Stimulated activated CD8-positive, alpha-beta memory T cell treated with anti-CD3 and anti-CD28 coated beads, Interleukin-7, amount 100 ng/mL, for 1 hour (primary cell): ENCODE measurements at places on chromosomes 2 and 18.

- DNase-seq = no peak
These were observed 95.7 kb downstream of the BIRC6 start for GRCh38 chr2:32452338-32453064.

GRCh38 chr18:79983253-79983652, 5.1 kb downstream of the TXNL4A start:
- no peak for DNase-seq

- no peak for DNase-seq
These were observed 59.8 kb upstream of the LGALSL start for GRCh38 chr2:64394153-64394552.

DNA sequence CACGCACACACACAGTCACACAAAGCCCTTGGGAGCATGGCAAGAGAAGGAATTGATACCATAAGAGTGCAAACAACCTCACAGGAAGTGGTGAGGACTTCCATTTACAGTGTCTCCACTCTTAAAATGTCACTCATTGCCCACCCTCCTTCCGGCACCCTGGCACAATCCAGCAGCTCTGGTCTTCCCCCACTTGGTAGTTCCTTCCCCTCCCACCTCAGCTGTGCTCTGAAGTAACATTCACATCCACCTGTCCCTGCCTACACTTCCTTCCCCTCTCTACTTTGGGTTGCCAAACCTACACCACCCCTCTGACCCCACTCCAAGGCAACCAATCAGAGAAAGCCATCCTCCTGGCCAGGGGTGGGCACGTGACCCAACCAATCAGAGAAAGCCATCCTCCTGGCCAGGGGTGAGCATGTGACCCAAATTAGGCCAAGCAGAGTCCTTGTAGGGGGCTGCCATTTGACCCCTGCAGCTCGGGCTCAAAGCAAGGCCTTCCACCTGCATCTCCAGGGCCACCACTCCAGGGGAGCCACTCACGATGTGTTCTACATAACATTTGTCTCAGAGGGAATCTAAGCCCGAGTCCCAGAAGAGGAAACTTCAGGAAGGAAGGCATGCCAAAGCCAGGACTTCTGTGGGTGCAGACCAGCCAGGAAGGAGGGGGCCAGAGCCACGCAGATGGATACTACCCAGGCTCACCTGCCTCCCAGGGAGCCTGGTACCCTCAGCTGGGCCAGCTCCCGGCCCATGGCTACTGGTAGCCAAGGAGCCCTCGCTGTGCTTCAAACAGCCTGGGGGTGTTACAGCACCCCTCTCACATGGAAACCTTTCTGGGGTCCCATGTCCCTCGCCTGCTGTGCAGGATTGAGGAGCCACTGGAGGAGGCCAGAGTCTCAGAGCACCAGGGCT, 21.2 kb downstream of the CYP26B1 start:
- no peak for DNase-seq

DNA sequence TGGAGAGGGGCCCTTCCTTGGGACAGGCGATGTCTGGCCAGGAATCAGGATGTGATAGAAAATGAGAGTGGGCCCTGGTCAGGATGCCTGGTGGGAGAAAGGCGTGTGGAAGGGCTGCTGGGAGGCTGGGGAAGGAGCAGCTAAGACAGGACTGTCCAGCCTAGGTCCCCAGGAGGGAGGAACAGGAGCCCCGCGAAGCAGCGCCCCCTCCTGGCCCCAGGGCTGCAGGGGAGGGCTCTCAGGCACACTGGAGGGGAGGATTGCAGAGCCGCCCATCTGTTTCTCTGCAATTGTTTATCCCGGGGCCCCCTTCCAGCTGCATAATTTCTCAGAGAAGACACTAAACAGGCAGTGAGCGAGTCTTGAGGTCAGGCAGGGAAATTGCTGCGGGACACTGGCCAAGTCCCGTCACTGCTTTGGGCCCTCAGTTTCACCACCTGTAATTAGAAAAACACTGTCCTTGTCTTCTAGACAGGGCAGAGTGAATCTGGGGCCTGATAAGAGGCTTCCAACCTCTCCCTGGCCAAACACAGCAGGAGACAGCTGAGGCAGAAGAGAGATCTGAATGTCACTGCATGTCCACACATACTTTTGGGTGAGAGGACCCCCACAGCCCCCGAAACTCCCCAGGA, 3.9 kb upstream of the NPPC start:
- DNase-seq = no peak

- DNase-seq = no peak
These were observed 69.4 kb downstream of the RHOB start for GRCh38 chr2:20516291-20516645.

GRCh38 chr2:118388771-118389170, 300.5 kb downstream of the INSIG2 start:
- no peak for DNase-seq

DNA sequence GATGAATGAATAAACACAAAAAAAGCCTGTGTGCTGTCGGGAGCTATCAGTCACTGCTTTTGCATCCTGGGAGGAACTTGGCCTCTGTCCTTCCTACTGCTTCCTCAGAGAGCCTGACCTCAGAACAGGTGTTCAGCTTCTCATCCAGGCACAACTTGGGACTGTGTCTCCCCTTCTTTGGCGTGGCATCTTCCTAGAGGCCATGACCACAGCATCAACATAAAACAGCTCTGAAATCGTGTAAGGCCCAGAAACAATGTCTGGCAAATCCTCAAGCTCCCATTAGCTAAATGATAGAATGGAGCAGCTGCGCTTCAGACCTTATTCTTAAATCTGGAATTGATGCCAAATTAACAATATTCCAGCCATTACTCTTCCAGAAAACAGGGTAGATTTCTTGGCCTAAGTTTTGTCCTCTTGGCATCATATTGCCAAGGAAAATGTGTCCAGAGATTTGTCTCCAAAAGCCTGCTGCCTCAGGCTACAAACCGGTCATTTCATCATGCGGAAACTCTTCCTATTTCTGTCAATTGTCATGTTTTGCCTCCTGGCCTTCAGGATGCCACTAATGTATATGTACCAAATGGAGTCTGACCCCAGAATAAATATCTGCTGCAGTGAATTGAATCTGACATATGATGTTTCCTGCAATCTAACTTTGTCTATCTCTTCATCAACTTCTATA, 53.2 kb upstream of the RAB27B start:
- no peak for DNase-seq

DNA sequence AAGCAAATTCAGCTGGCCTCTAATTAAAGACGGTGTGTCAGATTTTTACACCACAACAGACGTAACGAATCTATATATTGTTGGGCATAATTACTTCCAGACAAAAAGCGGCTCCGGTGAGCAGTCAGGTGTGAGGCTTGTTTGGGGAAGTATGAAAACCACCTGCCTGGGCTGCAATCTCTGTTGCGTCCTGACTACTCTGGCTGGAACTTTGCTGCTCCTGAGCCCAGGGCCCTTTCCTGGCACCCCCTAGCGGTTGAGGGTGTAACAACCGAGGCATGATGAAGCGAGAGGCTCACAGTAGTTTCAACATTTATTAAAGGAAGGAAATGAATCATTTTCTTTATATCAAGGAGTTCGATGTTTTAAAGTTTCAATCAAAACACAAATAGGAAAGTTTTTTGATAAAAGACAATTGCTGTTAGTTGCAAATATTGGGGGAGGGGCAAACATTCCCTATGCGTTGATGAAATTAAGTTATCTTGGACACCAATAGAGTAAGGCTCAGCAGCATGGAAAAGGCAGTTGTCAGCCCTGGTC, 10.6 kb upstream of the ITGB6 start:
- DNase-seq = peak; percentile 22

DNA sequence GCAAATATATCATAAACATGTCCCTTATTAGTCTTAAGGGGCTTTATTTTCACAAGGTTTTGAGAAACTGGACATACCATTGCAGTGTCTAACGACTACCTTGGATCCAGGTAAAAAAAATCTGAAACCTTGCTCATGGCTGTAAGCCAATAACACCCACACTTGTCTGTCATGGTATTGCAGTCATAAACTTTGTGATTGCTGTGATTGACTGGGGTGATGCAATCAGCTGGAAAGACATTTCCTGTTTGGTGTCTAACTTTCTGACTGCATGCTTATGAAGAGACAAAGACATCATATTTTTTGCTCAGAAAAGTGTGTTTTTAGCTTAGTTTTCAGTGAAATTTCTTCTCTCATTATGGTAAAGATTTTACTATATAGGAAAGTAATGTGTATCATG, 635.0 kb downstream of the TSN start:
- no peak for DNase-seq

GRCh38 chr18:54734059-54734458, 94.2 kb upstream of the RAB27B start:
- DNase-seq = no peak

DNA sequence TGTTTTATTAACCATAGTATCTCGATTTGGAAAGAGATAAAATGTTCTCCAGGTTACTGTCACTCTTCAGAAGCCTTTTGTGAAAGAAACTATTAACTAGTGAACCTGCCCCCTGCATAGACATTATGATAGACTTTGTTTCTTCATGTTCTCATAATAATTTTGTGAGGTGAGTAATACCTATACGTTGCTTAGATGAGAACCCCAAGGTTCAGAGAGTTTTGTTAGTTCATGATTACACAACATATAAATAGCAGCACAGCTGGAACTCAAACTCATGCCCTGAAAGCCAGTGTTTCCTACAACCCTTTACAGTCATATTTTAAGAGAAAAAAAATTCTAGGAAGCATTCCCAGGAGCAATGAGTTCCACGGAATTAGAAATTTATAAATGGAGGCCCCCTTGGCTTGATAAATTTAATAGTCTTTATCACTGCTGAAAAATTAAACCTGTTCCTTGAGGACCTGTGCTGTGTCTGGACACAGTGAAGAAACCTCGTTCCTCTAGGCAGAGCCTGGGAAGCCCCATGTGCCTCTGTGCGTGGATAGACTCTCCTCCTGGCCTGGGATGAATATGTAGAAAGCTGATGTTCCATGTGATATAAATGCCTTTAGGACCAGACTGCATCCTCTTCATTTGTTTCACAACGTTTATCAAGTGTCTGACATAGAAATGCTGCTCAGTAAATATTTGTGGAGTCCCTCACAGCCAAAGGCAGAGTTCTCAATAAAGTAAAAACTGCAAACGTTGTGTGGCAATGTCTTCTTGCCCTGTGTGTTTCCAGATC, 1257.0 kb upstream of the GYPC start:
- no peak for DNase-seq

DNA sequence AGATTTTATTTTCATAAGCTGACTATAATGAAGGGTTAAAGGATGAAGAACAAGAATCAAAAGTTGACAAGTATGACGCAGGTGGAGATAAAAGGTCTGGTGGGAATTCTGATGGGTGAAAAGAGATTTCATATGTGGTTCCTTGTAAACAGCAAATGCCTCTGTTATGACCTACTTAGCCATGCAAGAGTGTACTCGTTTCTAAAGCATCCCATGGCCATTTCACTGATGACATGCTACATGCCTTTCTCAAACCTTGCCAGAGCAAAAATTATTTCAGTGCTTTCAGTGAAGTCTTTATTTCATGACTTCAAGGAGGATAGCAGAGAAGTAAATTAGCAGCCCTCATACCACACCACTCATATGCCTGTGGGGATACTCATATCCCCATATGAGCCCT, 71.7 kb downstream of the FEZ2 start:
- DNase-seq = no peak

GRCh38 chr18:69580107-69580506, 179.4 kb downstream of the DOK6 start:
- DNase-seq = no peak

- DNase-seq = no peak
These were observed 466.5 kb downstream of the METTL4 start for GRCh38 chr18:2104620-2105462.

- no peak for DNase-seq
These were observed 107.9 kb downstream of the MAP4K4 start for GRCh38 chr2:101805152-101806088.

GRCh38 chr2:42510608-42511243, 16.9 kb upstream of the KCNG3 start:
- DNase-seq = no peak

- DNase-seq = no peak
These were observed 83.8 kb downstream of the FAM117B start for GRCh38 chr2:202718614-202719013.
